ENCODE measurements at places on chromosomes 7 and 10. TPM values are rescaled to one million over a fixed set of nuclear protein-coding genes. Genes with fewer than 3 reads are reported as not detected.

DNA sequence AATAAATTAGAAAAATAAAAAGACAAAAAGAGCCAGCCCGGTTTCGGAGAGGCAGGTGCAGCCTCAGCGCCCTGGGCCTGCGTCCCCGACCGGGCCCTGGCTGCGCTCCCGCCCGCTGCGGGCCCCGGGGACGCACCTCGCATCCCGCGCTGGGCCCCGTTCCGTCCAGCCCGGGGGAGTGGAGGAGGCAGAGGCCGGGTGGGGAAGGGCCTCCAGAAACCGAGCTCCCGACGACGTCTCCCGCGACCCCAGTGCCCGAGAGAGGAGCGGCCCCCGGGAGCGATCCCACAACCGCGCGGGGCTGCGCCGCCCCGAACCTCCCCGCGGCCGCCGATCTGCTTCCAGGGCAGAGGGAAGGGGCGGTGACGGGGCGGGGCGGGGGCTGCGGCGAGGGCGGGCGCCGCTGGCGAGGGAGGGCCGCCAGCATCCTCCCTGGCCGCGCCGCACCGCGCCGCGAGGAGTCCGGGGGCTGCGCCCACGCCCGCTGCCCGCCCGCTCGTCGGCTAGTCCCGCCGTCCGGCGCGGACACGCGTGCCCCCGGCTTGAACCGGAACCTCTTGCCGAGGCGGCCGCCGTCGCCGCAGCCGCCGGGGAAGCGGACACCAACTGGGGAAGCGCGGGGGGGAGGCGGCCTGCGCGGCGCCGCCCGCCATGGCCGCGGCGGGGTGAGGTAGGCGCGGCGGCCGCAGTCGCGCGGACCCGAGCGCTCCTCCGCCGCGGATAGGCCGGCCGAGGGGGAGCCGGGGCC lies at the start of gene CCNY:
Gene CCNY (plus strand): TSS at position 426 of the 748 bp plus-strand sequence. CDS start 545 bp downstream, outside the sequence.
- peak; percentile 77 for DNase-seq
- peaks cover 66% of the 10 kb centered on the region for H3K4me1 ChIP-seq
- no peaks in the 10 kb centered on the region for H3K36me3 ChIP-seq
- H3K27ac ChIP-seq, result peak within 1 kb of the TSS; percentile 91

DNA sequence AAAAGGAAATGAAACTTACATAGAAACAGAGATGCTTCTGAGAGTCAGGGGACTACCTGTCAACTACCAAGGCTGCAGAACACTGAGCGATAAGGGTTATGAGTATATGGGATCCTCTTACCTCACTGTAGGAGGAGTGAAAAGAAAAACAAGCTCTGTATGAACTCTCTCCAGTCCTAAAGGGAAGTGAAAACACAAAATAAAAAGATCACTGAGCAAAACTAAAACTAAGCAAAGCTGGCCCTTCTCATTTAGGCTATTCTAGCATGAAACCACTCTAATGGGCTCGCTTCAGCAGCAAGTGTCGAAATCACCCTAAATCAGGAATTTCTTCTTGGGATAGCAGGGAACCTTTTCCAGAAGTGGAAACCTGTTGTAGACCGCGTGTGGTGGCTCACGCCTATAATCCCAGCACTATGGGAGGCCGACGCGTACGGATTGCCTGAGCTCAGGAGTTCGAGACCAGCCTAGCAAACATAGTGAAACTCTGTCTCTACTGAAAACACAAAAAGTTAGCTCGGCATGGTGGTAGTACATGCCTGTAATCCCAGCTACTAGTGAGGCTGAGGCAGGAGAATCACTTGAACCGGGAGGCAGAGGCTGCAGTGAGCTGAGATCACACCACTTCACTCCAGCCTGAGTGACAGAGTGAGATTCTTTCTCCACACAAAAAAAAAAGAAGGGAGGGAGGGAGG lies 27.0 kb downstream of the DCLRE1C start:
- peaks cover 11% of the 10 kb centered on the region for H3K36me3 ChIP-seq
- H3K4me3 ChIP-seq, result peak overlapping the region; percentile 41
- H3K27me3 ChIP-seq, result no peaks in the 10 kb centered on the region

EN2 gene
- polyA plus RNA-seq, result not detected

OR2A42 gene
- polyA plus RNA-seq, result 0.97 TPM

FXYD4 gene
- not detected for polyA plus RNA-seq

UPK3B gene
- polyA plus RNA-seq, result 0.21 TPM

NPY gene
- not detected for polyA plus RNA-seq

FBXO24 gene
- polyA plus RNA-seq, result 0.13 TPM

FBXL13 gene
- polyA plus RNA-seq, result 0.72 TPM
